ENCODE measurements at places on chromosomes 3 and 15.

- DNase-seq, result no peak
These were observed 103.2 kb upstream of the TJP1 start for GRCh38 chr15:29925227-29926082.

DNA sequence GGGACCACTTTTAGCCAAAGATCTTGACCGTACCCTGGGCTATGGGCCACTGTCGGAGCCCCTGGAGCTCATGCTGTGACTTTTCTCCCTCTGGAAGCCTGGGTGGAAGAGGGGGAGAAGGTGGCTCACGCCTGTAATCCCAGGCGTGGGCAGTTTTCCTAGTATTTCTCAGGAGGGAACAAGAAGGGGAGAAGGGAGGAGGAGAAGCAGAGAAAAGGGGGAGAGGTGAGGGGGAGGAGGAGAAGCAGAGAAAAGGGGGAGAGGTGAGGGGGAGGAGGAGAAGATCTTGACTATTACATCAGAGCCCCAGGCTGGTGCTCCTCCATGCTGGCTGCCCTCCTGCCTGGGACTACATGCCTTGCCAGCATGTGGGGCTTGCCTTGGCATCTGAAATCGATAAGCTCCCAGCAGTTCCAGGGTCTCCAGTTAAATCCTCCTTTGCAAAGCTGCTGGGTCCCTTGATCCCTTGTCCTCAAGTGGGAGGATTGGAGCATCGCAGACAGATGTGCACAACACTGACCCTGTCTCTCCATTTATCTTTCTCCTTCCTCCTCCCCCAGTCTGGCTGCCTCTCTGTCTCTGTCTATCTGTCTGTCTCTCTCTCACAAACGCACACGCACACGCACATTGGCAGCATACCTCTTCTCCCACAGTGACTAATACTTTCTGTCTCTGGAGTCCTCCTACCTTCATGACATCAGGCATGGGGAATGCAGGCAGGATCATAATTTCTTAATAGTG is 41.6 kb downstream of the MRAS start:
- DNase-seq, result no peak

DNA sequence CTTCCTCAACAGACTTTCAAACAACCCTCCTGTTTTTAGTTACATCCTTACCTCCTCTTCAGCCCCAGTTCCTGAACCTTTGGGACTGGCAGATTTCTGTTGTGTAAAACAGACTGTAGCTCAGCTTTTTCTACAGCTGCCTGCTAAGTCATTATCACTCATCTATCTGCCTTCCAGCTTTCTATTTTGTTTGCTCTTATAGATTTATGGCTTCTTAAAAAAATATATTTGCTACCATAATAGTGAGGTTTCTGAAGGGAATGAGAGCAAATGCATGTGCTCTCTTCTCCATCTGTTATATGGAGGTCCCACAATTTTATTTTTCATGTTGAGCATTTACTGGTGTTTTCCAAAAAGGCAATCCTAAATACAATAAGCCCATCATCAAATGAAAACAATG is 18.2 kb upstream of the GJD2 start:
- DNase-seq, result no peak

- DNase-seq, result no peak
These were observed 10.5 kb downstream of the SQOR start for GRCh38 chr15:45645026-45645980.

- peak; percentile 58 for DNase-seq
These were observed 36.2 kb upstream of the C3orf38 start for GRCh38 chr3:88113311-88114162.

- no peak for DNase-seq
These were observed 148.4 kb downstream of the MECOM start for GRCh38 chr3:169515132-169515531.

GRCh38 chr15:91549581-91549980 is 303.9 kb upstream of the SLCO3A1 start:
- DNase-seq, result no peak

GRCh38 chr3:36295296-36295695 is 85.0 kb upstream of the STAC start:
- DNase-seq, result no peak

GRCh38 chr15:31346367-31347066 is 19.9 kb downstream of the KLF13 start:
- no peak for DNase-seq

DNA sequence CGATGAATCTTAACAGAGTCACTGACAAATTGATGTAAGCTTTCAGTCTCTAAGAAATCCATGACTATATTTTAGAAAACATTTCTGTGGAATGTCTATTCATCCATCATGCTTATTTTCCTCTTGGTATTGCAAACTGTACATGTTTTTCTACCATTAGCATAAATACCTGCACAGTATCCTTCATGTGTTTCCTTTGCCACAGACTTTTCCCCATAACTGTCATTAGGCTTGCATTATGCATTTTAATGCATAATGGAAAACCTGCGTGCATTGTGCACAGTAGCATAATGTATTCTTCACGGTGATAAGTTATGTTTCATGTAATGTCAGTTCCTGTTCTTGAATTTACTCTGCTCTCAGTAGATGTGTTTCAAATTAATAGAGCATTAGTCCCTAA is 403.1 kb upstream of the EPHA3 start:
- no peak for DNase-seq

DNA sequence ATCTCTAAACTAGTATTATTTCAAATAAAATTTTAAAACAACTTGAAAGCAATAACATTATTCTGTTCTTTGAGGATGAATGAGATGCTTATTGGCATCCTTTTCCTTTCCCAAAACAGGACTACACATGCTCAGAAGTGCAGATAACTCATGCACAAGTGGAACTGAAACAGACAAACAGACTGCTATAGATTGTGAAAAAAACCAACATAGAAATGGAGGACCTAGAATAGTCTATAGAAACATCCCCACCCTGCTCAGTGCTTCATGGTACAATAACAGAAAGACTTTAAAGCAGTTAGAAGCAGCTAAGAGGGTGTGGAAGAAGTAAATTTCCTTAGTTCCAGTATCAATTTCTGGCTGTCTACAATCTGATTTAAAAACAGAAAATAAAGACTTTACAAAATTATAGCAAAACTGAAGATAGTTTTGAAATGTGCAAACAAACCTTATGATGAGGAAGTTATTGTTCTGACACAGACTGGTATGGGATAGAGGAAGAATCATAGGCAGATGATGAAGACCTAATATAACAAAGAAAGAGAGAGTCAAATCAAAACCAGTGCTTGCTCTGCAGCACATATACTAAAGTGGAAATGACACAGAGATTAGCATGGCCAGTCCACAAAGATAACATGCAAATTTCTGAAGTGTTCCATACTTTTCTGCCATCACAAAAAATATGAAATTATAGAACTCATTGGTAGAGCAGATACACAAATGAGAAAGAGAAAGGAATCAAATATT is 1025.4 kb downstream of the SQOR start:
- no peak for DNase-seq
